ENCODE measurements at places on chromosomes 4 and X.

DNA sequence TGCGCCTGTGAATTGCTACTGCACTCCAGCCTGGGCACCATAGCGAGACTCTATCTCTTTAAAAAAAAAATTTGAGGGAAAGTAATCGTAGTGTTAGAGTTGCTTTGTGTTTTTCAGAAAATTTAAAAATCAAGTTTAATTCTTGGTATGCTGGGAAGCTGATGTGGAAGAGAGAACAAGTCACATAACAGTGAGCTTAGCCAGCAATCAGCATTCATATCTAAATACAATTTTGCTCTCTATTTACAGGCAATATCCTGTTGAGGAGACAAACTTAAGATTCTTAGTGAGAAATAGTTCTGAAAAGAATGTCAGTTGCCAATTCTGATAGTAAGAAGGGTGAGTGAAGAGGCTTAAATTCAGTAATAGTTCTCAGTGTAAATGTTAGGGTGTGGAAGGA is 9.6 kb upstream of the NDUFC1 start:
- no peak for DNase-seq

DNA sequence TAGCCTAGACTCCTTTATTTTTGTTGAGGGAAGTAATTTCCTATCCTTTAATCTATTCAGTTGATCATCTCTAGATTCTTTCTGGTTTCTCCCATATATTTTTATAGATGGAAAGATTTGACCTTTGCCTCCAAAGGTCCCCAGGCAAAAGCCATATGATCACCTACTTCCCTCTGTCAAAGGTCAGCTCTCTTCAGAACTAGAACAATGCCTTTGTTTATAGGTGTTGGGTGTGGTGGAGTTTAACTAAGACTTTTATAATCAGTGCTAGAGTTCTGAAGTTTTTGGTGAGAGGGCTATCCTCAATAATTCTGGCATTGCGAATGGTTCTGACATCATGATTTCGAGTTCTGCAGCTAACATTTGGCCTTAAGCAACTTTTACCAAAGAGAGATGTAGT is 19.0 kb upstream of the DCAF8L2 start:
- DNase-seq: no peak

DNA sequence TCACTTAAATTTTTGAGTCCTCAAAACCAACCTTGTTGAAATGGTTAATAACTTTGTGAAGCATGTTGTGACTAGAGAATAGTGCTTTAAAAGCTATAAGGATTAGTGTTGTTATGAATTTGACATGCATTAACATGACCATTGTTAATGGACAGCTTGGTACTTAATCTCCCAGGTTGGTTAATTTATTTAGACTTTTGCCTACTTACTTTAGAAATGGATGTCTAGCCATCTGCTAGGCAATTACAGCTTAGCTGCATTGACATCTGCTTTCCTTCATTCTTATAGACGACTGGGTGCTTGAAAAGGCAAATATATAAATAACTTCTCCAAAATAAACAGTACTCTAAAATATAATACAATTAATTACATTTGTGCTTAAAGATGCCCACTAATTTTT is 368.0 kb downstream of the CCSER1 start:
- DNase-seq: no peak

- DNase-seq: no peak
These were observed 87.6 kb downstream of the SEL1L3 start for GRCh38 chr4:25775166-25775565.

GRCh38 chr4:85909851-85910250 is 434.9 kb downstream of the ARHGAP24 start:
- DNase-seq: no peak

All from urinary bladder (tissue), 4 donors.